MCF 10A (cell line): ENCODE measurements at places on chromosomes 6 and 20. TPM values are rescaled to one million over a fixed set of nuclear protein-coding genes. Genes with fewer than 3 reads are reported as not detected.

DNA sequence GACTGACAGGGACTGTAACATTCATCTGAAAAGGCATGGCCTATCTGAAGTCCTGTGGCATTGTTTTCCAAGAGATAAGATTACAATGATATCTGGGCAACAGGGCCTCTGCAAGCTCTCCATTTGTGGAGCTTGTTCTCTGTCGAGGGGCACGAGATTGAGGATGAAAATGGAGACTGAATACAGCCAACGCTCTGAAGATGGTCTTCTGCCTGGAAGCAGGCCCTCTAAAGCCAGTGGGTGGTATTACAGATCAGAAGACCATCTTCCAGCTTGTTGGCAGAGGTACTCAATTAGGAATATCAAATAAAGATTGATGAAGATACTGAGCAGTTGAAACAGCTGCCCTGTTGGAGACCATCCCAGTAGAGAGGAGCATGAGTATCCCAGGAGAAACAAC is 288.2 kb downstream of the CENPW start:
- no peak for DNase-seq

LRFN2 gene
- total RNA-seq = not detected in 2 replicates

DNA sequence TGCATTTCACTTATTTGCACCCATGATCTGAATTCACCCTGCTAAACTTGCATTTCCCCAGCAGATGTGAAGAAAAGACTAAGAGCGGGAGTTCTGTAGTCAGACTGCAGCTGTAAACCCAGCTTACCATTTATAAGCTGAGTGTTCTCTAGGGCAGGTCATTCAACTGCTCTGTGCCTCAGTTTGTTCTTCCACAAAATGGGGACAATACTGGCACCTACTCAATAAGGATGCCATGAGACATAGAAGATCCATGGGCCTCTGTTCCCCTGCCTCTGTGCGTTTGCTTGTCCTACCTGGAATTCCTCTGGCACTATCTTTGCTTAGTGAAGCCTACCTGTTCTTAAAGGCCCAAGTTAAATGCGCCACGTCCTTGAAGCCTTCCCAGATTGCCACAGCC is 12.2 kb upstream of the MDFI start:
- no peak for DNase-seq

GRCh38 chr6:137637121-137637520 is 142.9 kb upstream of the OLIG3 start:
- DNase-seq = peak; percentile 90

- no peak for DNase-seq
These were observed 40.5 kb upstream of the MPC1 start for GRCh38 chr6:166423051-166423745.

DNA sequence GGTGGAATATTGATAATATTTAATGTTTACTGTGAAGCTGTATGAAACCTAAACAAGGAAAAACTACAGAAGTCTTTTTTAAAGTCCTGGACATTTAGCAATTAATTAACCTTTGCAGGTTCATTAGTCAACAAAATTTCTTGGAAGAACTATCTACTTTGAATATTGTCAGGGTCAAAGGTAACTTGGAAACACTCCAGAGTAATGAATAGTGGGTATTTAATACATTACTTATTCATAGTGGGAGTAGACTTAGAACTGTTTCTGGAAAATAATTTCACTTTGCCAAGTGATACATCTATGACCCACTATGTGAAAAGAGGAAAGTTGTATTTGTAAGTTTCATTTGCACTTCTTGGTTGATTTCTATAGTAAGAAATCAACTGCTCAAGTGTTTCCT is 319.1 kb downstream of the TFAP2B start:
- no peak for DNase-seq

DNA sequence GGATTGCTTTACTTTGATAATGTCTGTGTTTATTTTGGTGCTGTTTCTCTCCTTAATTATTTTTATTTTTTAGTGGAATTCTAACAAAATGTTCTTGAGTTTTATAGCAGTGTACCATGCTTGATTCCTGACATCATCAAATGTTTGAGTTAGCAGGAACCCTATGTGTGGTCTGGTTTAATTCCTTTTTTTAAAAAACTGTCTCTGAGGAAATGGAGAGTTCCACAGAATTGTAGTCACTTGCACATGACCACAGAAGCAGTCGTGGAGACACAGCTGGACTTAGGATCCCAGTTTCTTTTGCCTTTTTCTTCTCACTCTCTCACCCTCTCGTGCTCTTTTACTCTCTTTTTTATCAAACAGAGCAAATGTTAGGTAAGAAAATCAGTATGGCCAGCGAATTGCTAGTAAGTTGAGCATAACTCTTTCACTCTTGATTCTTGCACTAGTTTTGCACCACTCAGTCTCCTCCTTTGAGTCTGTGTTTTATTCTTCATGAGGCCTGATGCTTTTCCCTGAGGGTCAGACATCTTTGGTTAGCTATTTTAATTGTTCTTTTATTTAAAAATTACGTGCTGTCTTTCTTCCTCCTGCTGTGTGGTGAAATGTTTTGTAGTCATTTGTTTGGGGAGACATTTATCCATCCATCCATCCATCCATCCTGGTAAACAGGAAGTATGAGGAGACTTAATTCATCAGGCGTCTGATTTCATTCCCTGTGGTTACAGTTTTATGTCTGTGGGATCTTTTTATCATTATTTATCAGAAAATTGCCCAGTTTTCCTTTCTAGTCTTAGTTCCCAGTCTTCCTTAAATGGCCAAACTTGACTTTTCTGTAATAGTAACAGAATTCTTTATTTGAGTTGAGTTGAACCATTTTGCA is 83.0 kb downstream of the SCAF8 start:
- DNase-seq = no peak

NTSR1 gene
- 4.5 and 6.2 TPM in 2 replicates for total RNA-seq

GRCh38 chr6:166258854-166259276 is 49.3 kb downstream of the PRR18 start:
- no peak for DNase-seq

DNA sequence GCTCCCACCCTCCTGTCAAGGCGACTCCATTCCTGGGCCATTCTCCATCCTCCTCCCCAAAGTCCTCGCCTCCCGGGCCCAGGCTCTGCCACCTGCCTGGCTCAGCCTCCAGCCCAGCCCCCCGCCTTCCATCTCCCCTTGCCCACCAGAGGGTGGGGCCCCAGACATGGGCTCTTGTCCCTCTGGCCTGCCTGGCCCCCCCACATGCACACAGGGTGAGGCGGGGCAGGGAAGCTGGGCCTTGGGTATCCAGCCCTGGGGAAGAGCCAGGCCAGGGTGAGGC is 95.2 kb downstream of the YTHDF1 start:
- no peak for DNase-seq

- peak; percentile 16 for DNase-seq
These were observed 214.0 kb downstream of the WDR27 start for GRCh38 chr6:169487579-169488436.

DNA sequence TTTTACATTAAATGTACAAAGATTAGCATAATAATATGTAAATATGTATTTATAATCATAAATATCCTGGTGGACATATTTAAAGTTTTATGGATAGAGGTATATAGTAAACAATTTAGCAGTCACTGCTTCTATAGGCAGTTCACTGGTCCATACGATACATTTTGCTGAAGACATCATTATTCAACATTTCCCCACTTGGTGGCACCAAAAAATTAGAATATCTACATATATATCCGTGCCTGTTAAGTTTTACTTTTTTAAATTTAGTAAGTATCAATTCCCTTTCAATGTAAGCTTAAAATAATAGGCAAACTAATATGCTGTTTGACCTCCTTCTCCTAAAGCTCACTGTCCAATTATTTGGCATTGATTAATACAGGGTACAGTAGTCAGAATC is 64.2 kb downstream of the LMBRD1 start:
- DNase-seq = peak; percentile 4

BHLHE23 gene
- total RNA-seq = not detected in 2 replicates

WFDC5 gene
- not detected in 2 replicates for total RNA-seq

CAGE1 gene
- total RNA-seq = 0.33 and 0.47 TPM in 2 replicates

- DNase-seq = peak; percentile 81
These were observed 508.9 kb upstream of the SULF2 start for GRCh38 chr20:48294196-48294595.

ASIP gene
- not detected in 2 replicates for total RNA-seq

DNA sequence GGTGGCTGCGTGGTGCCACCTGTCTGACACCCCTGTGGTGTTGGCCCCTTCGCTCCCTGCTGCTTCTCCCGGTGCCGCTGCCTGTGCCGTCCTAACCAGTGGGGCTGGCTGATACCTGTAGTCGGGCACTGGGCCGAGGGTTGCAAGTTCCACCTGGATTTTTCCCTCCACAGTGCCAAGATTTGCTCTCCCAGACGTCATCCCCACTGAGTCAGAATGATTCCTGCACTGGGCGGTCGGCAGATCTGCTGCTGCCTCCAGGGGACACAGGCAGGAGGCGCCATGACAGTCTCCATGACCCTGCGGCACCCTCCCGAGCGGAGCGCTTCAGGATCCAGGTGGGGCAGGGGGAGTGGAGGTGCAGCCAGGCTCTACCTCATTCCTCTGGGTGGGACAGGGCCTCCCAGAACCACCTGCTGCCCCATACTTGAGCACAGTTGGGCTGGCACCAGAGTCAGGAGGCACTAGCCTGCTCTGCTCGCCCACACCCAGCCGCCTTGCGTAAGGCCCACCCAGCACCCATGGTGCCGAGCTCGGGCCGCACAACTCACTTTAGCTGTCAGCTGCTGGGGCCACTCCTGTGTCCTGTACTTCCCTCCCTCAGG is 60.2 kb downstream of the TCP11 start:
- DNase-seq = peak; percentile 45

- DNase-seq = no peak
These were observed 8.8 kb upstream of the GJA1 start for GRCh38 chr6:121426686-121427085.

DNA sequence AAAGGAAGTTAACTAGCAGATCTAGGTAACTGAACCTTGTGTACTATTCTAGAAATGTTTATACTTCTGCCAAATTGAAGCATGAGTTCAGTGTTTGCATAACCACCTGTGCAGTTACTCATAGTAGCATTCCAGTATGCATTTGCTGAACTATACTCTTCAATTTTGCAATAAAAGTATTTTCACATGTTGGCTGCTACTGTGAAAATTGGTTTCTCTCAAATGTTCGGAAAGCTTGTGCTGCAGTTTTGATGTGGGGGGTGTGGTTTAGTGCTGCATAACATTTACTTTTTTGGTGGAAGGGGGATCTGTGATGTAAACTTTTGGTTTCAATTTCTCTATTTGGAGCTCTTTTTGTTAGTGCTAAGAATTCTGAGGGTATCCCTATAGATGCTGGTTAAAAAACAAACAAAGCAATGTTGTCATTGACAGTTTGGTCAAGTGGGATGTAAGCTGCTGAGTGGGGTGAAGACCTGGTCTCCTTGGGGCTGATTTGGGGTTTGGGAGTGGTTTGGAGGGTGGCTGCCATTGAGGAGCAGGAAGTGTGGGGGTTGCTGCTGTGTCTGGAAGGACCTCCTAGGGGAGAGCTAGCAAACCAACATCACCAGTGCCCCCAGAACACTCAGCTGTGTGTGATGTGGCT is 87.8 kb downstream of the CARMIL1 start:
- peak; percentile 50 for DNase-seq

- DNase-seq = no peak
These were observed 423.3 kb downstream of the QKI start for GRCh38 chr6:163837691-163838431.
